ENCODE measurements at places on chromosomes 12 and 14. TPM values are rescaled to one million over a fixed set of nuclear protein-coding genes. Genes with fewer than 3 reads are reported as not detected.

The TMEM179 gene
- not detected for total RNA-seq

The LMO3 gene
- 3.2 TPM for total RNA-seq

The GMPR2 gene
- 86.5 TPM for total RNA-seq

The KRT7 gene
- 27.9 TPM for total RNA-seq

The PIWIL1 gene
- total RNA-seq: not detected

The IFT81 gene
- total RNA-seq: 18.5 TPM

The CAPZA3 gene
- not detected for total RNA-seq

The TMEM119 gene
- total RNA-seq: 362 TPM

The CD27 gene
- not detected for total RNA-seq

The NEDD1 gene
- total RNA-seq: 28.3 TPM

The PZP gene
- total RNA-seq: not detected

The SLC6A13 gene
- not detected for total RNA-seq

The CELA1 gene
- total RNA-seq: not detected

The MAPK1IP1L gene
- total RNA-seq: 37.4 TPM

The RARG gene
- 46.6 TPM for total RNA-seq

The MYBPC1 gene
- not detected for total RNA-seq

The RPS29 gene
- 3,421 TPM for total RNA-seq

The CDK17 gene
- total RNA-seq: 68.0 TPM

The KLHL33 gene
- 0.36 TPM for total RNA-seq

The GPR68 gene
- total RNA-seq: 8.5 TPM

The GDF3 gene
- not detected for total RNA-seq

The CD69 gene
- not detected for total RNA-seq

The CINP gene
- total RNA-seq: 49.2 TPM

The OR4E2 gene
- total RNA-seq: not detected

The RASSF9 gene
- total RNA-seq: 5.8 TPM

The TNS2 gene
- total RNA-seq: 76.0 TPM

The NGB gene
- total RNA-seq: not detected

The PLCZ1 gene
- not detected for total RNA-seq

The BEST3 gene
- total RNA-seq: not detected

The MIP gene
- total RNA-seq: not detected

The TAS2R13 gene
- 3.8 TPM for total RNA-seq

The PLEKHH1 gene
- 1.1 TPM for total RNA-seq

The NRL gene
- total RNA-seq: 1.5 TPM

The KSR2 gene
- total RNA-seq: under 0.01 TPM

The METAP2 gene
- total RNA-seq: 91.6 TPM

The NRIP2 gene
- total RNA-seq: 0.59 TPM

The RPGRIP1 gene
- under 0.01 TPM for total RNA-seq

The GLIPR1L1 gene
- total RNA-seq: not detected

The GNPTAB gene
- 93.1 TPM for total RNA-seq

Data from osteoblast (primary cell).